ENCODE measurements at places on chromosomes 2 and 18. TPM values are rescaled to one million over a fixed set of nuclear protein-coding genes. Genes with fewer than 3 reads are reported as not detected.

Gene ACMSD
- 3.4 TPM for polyA plus RNA-seq

DNA sequence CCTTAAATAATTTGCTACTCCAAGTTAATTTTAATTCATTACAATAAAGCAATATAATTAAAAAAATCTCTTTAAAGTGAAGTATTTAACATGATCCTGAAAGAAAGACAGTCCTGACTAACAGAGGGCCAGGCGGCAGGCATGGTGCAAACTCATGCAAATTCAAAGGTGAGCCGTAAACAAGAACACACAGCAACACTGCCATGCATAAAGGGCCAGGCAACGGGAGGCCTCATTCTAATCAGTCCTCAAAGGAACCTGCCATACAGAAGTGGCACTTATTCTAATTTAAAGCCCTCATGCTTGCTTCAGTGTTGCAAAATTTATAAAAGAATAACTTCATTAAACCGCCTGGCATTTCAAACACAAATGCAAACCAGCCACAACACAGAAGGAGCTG is 277.0 kb downstream of the ZNF521 start:
- H3K27me3 ChIP-seq: no peaks in the 10 kb centered on the region
- H3K27ac ChIP-seq: no peak overlapping the region
- DNase-seq: no peak
- no peaks in the 10 kb centered on the region for H3K36me3 ChIP-seq
- no peaks in the 10 kb centered on the region for H3K4me1 ChIP-seq

- no peaks in the 10 kb centered on the region for H3K36me3 ChIP-seq
- no peak overlapping the region for H3K27ac ChIP-seq
- no peaks in the 10 kb centered on the region for H3K27me3 ChIP-seq
- DNase-seq: no peak
Observed at GRCh38 chr2:68119504-68119903, 38.2 kb upstream of the PNO1 start.

Gene MOGAT1
- polyA plus RNA-seq: not detected

- H3K4me1 ChIP-seq: no peaks in the 10 kb centered on the region
- no peaks in the 10 kb centered on the region for H3K27me3 ChIP-seq
- no peak overlapping the region for H3K27ac ChIP-seq
- DNase-seq: no peak
Observed at GRCh38 chr2:233798335-233799086, 20.4 kb downstream of the MROH2A start.

- peaks cover 1% of the 10 kb centered on the region for H3K4me1 ChIP-seq
- no peak overlapping the region for H3K27ac ChIP-seq
- no peak overlapping the region for H3K4me3 ChIP-seq
- no peaks in the 10 kb centered on the region for H3K27me3 ChIP-seq
- no peaks in the 10 kb centered on the region for H3K36me3 ChIP-seq
Observed at GRCh38 chr18:67151366-67151765, 365.2 kb downstream of the DSEL start.

Gene SLC23A3
- 3.0 TPM for polyA plus RNA-seq

Gene SCN1A
- 0.07 TPM for polyA plus RNA-seq

DNA sequence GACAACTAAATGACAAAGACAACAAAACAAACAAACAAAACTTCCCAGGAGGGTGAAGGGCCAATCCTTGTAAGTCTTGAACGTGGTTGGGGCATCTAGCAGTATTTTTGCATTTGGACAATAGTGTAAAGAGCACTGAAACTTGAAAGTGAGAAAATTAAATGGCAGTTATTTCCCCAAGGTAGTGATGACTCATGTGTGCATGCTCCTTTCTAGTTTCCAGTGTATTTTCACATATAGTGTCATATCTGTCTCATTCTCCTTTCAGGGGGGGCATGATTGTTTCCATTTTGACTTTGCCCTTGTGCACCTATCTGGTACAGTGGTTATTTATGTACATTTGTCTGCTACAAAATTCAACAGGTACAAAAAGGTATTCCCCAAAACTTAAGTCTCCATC is 39.5 kb downstream of the CERS6 start:
- H3K27ac ChIP-seq: no peak overlapping the region
- DNase-seq: no peak
- H3K4me3 ChIP-seq: no peak overlapping the region
- H3K36me3 ChIP-seq: no peaks in the 10 kb centered on the region

- peaks cover 4% of the 10 kb centered on the region for H3K4me1 ChIP-seq
- H3K4me3 ChIP-seq: no peak overlapping the region
- no peak for DNase-seq
- H3K27ac ChIP-seq: no peak overlapping the region
- no peaks in the 10 kb centered on the region for H3K27me3 ChIP-seq
Observed at GRCh38 chr2:44430342-44430741, 68.6 kb downstream of the CAMKMT start.

Gene PROM2
- polyA plus RNA-seq: 12.5 TPM
